Activated CD4-positive, alpha-beta T cell treated with anti-CD3 and anti-CD28 coated beads, Interleukin-2, Interleukin-6, amounts not matched to agents 100 ng/mL and 50 ng/mL, durations not matched to agents 16 hours and 8 hours (primary cell): ENCODE measurements at places on chromosomes 6 and 20.
A peak's percentile ranks its signal among the peaks of the same experiment; 100 is the strongest.

DNA sequence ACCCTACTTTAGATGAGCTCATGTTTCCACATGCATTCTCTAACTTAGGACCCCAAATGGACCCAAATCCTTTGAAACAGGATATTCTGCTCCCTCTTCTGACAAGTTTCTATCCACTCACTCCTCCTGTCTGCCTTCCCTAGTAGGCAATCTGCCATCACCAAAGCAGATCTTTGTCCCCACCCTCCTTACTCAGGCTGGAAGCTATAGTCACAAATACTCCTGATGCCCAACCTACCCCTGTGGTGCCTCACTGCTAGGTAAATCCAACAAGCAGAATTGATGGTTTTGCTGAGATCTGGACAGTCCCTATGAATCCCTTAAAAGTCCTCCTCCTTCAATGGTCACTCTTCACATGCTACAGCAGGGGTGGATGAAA is 21.7 kb downstream of the ELOVL5 start:
- DNase-seq, result no peak

GRCh38 chr6:41954668-41955067 is 13.1 kb upstream of the CCND3 start:
- DNase-seq, result no peak

- DNase-seq, result no peak
These were observed 240.0 kb downstream of the FOXC1 start for GRCh38 chr6:1849691-1850090.

DNA sequence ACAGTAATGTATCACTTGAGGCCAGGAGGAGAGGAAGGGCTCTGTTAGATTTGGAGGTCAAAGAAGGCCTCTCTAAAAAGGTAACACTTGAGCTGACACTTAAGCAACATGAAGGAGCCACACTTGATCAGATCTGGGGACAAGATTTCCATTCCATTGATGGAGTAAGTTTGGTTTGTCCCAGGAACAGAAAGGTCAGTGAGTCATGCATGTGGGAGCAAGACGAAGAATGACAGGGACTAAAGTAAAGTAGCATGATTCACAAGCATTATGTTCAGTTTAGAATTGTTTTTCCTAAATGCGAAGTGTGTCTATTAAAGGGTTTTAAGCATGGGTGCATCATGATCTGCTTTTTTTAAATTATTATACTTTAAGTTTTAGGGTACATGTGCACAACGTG is 47.4 kb downstream of the COL21A1 start:
- no peak for DNase-seq

GRCh38 chr6:149397384-149397783 is 2.7 kb upstream of the SUMO4 start:
- DNase-seq, result no peak

DNA sequence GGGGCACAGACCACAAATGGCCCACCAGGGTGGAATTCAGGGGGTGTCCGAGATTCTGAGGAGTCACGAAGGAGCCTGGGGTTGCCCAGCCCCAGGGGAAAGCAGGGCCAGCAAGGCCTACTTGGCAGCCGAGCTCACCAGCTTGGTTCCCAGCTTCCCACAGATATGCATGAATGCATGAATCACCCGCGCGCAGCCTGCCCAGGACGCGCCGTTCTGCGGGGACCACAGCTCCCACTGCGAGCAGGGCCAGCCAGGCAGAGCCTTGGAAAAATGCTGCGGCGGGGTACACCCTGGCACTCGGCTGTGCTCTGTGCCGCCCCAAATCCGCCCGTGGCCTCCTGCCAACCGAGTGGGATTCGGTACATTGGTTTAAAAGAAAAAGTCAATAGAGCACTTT is 211.0 kb downstream of the NFATC2 start:
- DNase-seq, result no peak

DNA sequence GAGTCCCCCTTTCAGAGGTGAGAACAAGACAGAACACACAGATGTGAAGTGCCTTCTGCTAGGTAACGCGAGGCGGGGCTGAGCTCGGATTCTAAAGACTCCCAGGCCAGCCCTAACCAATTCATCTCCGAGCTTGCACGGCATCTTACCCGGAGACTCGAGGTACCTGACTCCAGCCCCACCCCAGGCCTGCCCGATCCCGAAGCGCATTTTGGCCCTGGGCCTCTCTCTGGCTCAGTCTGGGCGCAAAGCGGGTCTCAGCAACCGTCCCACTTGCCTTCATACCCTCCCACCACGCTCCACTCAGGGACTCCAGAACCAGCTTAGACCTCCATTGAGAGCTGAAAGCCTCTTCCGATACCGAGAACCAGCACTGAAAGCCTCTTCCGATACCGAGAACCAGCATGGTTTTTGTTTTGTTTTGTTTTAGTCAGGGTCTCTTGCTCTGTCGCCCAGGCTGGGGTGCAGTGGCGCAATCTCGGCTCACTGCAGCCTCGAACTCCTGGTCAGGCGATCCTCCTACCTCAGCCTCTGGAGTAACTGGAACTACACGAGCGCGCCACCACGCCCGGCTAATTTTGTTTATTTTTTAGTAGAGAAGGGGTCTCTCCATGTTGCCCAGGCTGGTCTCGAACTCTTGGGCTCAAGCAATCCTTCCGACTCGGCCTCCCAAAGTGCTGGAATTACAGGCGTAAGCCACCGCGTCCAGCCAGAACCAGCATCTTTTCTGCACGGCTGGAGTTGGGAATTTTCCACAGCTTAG is 557 bp upstream of the DYNLRB1 start:
- DNase-seq, result peak; percentile 83

GRCh38 chr6:113115196-113115595 is 741.9 kb upstream of the MARCKS start:
- DNase-seq, result no peak

DNA sequence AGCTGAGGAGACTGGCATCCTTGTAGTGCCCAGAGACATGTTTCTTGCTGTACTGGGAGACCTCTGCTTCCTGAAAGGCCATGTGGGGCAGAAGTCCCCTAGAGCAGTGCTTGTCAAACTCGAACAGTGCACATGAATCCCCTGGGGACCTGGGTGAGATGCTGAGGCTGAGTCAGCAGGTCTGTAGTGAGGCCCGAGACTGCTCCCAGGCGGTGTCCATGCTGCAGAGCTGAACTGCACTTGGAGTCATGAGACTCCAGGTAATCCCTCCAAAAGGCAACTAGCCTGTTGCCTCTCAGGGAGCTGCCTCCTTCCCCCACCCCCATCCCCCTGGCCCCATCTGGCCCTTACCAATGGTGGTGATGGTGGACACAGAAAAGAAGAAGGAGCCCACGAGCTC is 3.7 kb downstream of the KCNK17 start:
- no peak for DNase-seq

GRCh38 chr20:35091816-35092523 is 637 bp downstream of the TRPC4AP start:
- DNase-seq, result peak; percentile 17

GRCh38 chr6:2589171-2589661 is 161.5 kb downstream of the MYLK4 start:
- no peak for DNase-seq

DNA sequence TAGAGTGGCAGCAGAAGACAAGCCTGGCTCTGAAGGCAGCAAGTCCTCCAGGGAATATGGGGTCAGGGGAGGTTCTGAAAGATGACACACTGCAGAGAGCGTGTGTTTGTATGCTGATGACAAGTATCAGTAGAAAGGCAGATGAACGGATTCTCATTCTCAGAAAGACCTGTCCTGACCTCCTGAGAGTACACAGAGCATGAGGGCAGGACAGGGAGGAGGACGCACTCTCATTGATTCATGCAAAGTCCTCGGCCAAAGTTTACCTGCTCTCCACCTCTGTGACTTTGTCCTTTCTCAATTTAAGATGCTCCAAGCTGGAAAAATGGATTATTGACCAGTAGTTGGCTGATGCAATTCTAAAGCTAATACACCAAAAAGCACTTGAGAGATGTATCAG is 156.7 kb downstream of the LPA start:
- no peak for DNase-seq

GRCh38 chr6:168535711-168536110 is 94.7 kb downstream of the SMOC2 start:
- no peak for DNase-seq

DNA sequence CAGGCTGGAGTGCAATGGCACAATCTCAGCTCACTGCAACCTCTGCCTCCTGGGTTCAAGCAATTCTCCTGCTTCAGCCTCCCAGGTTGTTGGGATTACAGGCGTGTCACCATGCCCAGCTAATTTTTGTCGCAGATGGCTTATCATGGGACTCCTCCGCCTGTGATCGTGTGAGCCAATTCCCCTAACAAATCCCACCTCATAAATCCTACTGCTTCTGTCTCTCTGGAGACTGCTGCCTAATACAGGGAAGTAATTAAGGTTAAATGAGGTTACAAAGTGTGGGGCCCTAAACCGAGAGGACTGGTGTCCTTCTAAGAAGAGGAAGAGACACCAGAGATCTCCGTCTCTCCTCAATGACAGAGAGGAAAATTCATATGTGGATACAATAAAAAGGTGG is 52.0 kb downstream of the TRPC4AP start:
- no peak for DNase-seq

- no peak for DNase-seq
These were observed at the start of gene GDAP1L1 for GRCh38 chr20:44247131-44247571. Gene GDAP1L1, plus strand, starts transcription at chr20:44247308. Its CDS starts 27 bp downstream, at chr20:44247335.

DNA sequence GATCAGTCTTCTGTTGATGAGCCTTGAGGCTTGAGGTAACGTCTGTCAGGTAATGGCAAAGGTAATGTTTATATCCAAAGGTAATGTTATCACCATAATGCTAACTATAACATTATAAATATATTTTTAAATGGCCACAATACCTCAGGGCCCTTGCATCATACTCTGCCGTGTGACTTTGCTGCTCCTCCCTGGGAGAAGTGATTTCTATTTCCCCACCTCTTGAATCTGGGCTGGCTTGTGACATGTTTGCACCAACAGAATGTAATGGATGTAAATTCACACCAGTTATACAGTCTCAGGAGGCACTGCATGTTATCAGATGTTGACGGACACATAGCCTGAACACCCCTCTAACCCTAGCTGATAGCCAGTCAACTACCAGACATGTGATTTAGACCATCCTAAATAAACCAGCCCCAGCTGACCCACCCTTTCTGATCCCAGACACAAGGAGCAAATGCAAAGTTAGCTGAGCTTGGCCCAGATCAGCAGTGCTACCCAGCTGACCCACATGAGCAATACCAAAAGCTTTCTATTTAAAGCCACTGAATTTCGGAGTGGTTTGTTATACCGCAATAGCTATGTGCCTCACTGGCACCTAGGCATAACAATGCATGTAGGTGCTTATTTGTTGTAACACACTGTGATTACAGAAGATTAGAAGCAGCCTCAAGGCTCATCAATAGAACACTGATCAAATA is 93.8 kb upstream of the SIRPA start:
- no peak for DNase-seq

GRCh38 chr20:52439375-52439774 is 247.8 kb upstream of the ZFP64 start:
- DNase-seq, result no peak

DNA sequence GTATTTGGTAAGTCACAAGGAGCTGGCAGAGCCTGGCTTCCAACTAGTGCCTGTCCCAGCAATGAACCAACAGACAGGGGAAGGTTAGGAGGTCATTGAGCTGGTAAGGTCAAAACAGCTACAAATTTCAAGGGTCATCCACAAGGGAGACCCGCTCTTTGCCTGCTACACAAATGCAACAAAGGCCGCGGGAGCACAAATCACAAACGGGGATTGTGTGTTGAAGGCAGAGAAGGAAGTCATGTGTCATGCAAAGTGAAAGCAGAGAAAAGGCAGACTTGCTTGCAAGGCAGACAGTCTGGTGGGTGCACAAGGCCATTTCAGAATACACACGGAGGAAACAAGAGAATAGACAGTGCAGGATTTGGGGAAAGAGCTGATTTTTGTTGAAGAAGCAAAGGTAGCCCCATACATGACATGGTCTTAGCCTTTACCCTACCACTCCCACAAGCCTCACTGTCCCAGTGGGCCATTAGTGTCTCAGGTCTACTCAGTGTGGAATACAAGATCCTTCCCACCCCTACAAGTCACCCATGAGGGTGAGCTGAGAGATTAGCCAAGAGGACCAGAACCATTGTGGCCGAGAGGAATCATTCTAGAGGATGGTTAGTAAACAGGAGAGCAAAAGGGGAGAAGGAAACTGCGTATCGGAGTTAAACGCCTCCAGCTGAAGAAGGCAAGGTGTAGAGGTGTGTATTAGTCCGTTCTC is 18.1 kb upstream of the SAMHD1 start:
- DNase-seq, result peak; percentile 23

DNA sequence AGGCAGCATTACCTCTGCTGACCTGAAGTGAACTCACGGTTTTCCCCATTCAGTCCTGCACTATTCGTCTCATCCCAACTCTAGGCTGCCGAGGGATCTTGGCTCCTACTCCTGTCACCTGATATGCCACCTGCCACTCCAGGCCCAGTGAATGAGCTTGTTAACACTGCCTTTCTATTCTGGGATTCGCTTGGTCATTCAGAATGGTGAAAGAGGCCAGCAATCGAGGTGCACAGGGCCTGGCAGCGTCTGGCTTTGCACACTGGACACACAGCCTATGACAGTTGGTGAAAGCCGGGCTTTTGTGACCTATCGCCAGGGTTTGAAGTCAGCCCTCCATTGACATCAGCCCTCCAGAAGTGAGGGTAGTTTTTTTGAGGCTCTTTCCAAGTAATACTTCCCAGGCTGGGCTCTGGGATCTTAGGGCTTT is 59.3 kb upstream of the MYL9 start:
- DNase-seq, result no peak

GRCh38 chr6:110885526-110885925 is 10.9 kb downstream of the AMD1 start:
- DNase-seq, result no peak

DNA sequence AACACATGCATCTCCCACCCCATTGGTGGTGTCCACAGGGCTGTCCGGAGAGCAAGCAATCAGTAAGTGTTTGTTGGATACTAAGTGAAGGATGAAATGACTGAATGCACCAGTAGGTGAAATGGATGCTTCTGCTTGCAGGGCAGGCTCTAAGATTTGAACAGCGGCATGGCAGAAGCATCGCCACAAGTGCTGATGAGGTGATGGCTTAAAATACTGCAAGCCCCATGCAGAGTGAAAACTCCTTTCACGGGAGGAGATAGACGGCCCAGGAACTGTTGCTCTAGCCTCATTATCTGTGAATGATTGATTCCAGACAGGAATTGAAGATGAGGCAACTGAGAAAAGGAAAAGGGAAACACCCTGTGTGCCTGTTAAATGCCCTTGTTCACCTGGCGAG is 158.9 kb downstream of the LY86 start:
- DNase-seq, result no peak

DNA sequence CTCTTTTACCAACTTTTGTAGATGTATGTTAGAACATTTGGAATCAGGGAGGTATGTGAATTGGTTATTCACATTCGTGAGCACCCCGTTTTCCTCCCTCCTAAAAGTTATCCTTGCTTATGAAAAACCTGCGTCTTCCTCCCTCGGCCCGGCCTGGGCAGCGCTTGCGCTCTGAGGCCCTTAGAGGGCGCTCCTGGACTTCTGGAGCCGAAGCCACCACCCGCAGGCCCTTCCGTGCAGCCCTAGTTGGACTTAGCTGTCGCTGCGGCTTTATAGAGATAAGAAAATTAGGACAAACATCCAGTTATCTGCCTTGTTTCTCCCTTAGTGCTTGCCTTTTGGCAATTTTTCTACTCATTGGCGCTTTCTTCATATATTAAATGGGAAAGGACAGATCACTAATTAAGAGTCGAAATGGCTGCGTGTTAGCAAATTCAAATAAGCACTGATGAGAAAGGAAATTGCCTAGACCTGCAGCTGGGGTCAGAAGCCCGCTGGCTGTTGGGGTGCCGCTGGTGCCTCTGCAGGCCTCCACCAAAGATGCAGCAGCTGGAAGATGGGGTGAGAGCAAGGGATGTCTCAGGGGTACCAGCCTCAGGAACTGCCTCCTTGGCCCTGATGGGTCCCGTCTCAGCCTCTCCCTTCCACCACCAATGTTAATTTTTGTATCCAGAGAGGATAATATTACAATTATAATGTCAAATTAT is 5.2 kb downstream of the FNDC1 start:
- peak; percentile 80 for DNase-seq
